HCT116 (cell line): ENCODE measurements at places on chromosomes 12 and 14. TPM values are rescaled to one million over a fixed set of nuclear protein-coding genes. Genes with fewer than 3 reads are reported as not detected.

Gene ATP5F1B
- total RNA-seq = 1,051 TPM

- no peak for DNase-seq
- H3K27ac ChIP-seq = no peak overlapping the region
- H3K4me3 ChIP-seq = no peak overlapping the region
Observed at GRCh38 chr14:35818346-35819115, 7.6 kb upstream of the BRMS1L start.

Gene SLC10A1
- not detected for total RNA-seq

Gene PTHLH
- total RNA-seq = not detected

GRCh38 chr12:132458441-132458840 lies 31.5 kb upstream of the FBRSL1 start:
- H3K4me1 ChIP-seq = no peaks in the 10 kb centered on the region
- H3K27me3 ChIP-seq = no peaks in the 10 kb centered on the region; the same call in 1 of the 2 replicates
- H3K36me3 ChIP-seq = no peaks in the 10 kb centered on the region
- DNase-seq = no peak
- no peak overlapping the region for H3K4me3 ChIP-seq

Gene LIN7A
- total RNA-seq = 1.5 TPM

Gene MGP
- 1.3 TPM for total RNA-seq

Gene NTS
- total RNA-seq = not detected

DNA sequence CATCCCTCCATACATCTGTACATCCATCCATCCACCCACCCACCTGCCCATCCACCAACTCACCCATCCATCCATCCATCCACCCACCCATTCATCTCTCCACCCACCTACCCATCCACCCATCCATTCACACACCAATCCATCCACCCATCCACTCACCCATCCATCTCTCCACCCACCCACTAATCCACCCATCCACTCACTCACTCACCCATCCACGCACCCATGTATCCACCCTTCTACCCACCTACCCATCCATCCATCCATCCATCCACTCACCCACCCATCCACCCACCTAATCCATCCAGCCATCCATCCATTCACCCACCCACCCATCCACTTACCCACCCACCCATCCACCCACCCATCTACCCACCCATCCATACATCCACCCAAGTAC lies 16.2 kb downstream of the GALNT9 start:
- H3K27ac ChIP-seq = no peak overlapping the region
- no peaks in the 10 kb centered on the region for H3K27me3 ChIP-seq
- no peak for DNase-seq
- H3K4me3 ChIP-seq = no peak overlapping the region
- no peaks in the 10 kb centered on the region for H3K4me1 ChIP-seq

- H3K27me3 ChIP-seq = no peaks in the 10 kb centered on the region
- no peaks in the 10 kb centered on the region for H3K36me3 ChIP-seq
- peak; percentile 44 for DNase-seq
- H3K27ac ChIP-seq = peak overlapping the region; percentile 91
- H3K4me1 ChIP-seq = peaks cover 23% of the 10 kb centered on the region
Observed at GRCh38 chr12:56151672-56152131, 685 bp upstream of the MYL6B start.

DNA sequence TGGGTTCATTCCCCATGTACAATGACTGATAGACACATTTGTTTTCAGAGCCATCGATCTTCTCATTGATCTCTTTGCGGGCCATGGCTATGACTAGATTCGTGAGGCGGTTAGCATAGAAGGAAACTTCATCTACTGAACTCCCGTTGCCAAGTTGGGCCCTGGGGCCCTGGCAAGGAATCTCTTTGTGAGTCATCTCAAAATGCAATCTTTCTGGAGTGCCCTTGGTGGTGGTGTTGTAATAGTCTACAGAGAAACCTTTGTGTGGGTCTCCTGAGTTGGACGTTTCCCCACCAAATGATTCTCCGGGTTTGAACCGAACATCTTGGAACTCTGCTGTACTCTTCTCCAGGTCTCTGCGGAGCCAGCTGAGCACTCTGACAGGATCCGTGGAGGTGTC lies 20.4 kb downstream of the AKAP3 start:
- DNase-seq = no peak
- no peaks in the 10 kb centered on the region for H3K36me3 ChIP-seq
- H3K27ac ChIP-seq = no peak overlapping the region
- no peak overlapping the region for H3K4me3 ChIP-seq
- H3K4me1 ChIP-seq = no peaks in the 10 kb centered on the region
- H3K27me3 ChIP-seq = peaks cover 22% of the 10 kb centered on the region

Gene HSPB8
- 3.5 TPM for total RNA-seq

Gene CDK4
- 206 TPM for total RNA-seq

DNA sequence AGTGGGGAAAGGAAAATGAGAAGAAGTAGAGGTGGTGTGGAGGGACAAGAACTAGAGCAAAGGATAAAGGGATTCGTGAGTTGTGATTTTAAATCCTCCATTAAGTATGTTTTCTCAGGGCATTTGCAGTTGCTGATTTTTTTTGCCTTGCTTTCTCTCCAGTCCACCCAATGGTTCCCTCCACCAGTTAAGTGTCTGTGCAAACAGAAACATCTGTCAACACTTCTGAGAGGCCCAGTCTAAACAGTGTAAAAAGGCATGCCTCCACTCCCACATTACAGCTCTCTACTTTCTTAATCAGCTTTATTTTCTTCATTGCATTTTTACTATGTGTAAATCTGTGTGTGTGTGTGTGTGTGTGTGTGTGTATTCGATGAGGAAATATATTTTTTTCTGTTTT lies 141.2 kb downstream of the PPFIA2 start:
- no peak for DNase-seq
- H3K27ac ChIP-seq = no peak overlapping the region
- H3K27me3 ChIP-seq = no peaks in the 10 kb centered on the region
- H3K36me3 ChIP-seq = no peaks in the 10 kb centered on the region
- H3K4me1 ChIP-seq = no peaks in the 10 kb centered on the region
- no peak overlapping the region for H3K4me3 ChIP-seq

Gene TRAF3
- 32.1 TPM for total RNA-seq

DNA sequence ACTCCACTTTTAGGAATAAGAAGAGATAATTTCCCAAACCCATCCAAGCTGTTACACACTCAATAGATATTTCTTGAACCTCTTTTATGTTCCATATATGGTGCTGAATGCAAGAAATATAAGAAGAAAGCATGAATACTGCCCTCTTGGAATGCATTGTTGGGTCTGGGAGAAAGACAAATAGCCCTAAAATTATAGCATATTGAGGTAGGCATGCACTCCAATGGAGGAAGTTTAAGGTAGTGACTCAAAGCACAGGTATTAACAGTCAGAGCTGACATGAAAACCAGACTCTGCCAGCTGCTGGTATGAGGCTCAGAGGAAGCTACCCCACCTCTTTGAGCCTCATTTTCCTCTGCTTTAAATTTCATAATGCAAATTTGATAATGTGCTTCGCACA lies 261.3 kb upstream of the NOS1 start:
- no peak for DNase-seq
- no peak overlapping the region for H3K4me3 ChIP-seq
- H3K27me3 ChIP-seq = no peaks in the 10 kb centered on the region
- H3K36me3 ChIP-seq = no peaks in the 10 kb centered on the region
- no peaks in the 10 kb centered on the region for H3K4me1 ChIP-seq

DNA sequence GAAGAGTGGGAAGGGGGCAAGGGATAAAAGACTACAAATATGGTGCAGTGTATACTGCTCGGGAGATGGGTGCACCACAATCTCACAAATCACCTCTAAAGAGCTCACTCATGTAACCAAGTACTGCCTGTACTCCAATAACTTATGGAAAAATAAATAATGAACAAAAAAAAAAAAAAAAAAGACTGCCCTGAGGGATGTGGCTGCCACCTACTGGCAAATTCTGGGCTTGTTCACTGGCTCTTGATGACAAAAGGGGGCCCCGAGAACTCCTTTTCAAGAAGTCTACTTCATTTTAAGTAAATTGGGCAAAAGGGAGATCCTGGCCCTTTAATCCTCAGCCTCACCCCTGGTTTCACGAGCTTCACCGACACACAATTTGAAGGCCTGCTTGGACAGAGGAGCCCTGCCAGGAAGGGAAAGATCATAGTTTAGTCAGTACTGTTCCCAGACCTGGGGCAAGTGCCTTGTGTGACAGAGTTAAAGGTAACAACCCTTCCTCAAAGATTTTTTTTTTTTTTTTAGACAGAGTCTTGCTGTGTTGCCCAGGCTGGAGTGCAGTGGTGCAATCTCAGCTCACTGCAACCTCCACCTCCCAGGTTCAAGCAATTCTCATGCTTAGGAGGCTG lies 26.1 kb upstream of the STAC3 start:
- peaks cover 20% of the 10 kb centered on the region for H3K4me1 ChIP-seq
- H3K27me3 ChIP-seq = no peaks in the 10 kb centered on the region
- no peak overlapping the region for H3K4me3 ChIP-seq
- peaks cover 4% of the 10 kb centered on the region for H3K36me3 ChIP-seq
- DNase-seq = peak; percentile 18

Gene RTN1
- 0.57 TPM for total RNA-seq

DNA sequence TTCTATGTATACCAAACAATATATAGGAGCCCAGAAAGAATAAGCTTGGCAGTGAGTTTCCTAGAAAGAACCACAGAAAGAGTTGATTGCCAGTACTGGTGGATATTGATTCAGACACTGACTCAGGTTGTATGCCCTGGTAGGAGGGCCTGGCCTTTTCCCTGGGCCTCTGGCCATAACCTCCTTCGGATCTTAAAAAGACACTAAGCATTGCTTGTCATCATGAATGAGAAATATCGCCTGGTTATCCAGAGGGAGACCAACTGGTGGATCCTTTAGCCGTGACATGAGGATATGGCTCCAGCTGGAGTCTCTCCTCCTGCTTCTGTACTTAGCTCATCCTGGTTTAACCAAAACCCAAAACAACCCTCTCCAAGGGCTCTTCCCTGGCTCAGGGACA lies 231.5 kb downstream of the MSRB3 start:
- peaks cover 97% of the 10 kb centered on the region for H3K4me1 ChIP-seq
- no peaks in the 10 kb centered on the region for H3K36me3 ChIP-seq
- peak overlapping the region; percentile 93 for H3K27ac ChIP-seq
- DNase-seq = no peak
- H3K4me3 ChIP-seq = no peak overlapping the region

DNA sequence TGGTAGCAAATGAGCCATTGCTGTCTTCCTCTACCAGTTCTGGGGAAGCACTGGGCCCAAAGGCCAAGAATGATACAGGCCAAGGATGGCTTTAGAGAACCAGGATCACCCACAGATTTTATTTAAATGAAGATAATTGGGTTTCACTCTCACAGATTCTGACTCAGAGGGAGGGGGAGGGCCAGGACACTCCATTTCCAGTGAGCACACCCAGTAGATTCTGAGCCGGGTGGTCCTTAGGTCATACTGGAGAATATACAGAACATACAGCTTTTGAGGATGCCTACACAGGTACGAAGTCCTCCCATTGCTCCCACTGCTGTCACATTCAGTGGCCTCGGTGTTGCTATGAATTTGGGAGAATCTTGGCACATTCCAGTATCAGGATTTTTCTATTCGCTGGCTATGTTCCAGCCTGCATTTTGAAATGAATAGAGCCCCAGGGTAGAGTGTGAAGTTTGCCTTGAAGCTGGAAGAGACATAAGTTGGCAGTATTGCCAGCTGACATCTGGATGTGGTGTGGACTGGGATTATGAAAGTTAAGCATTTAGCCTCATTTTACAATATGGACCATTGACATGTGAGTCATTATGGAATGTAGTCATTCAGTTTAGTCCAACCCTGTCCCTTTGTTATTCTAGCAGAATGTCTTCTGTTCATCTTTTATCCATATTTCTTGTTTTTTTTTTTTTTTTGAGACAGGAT lies 45.8 kb upstream of the POC1B start:
- DNase-seq = no peak
- H3K27me3 ChIP-seq = no peaks in the 10 kb centered on the region
- H3K4me3 ChIP-seq = no peak overlapping the region
- peaks cover 6% of the 10 kb centered on the region; the same call in 1 of the 2 replicates for H3K4me1 ChIP-seq
- H3K27ac ChIP-seq = no peak overlapping the region
- H3K36me3 ChIP-seq = no peaks in the 10 kb centered on the region

Gene KSR2
- total RNA-seq = 10.1 TPM

Gene LIMA1
- total RNA-seq = 79.6 TPM

Gene HCAR1
- not detected for total RNA-seq

DNA sequence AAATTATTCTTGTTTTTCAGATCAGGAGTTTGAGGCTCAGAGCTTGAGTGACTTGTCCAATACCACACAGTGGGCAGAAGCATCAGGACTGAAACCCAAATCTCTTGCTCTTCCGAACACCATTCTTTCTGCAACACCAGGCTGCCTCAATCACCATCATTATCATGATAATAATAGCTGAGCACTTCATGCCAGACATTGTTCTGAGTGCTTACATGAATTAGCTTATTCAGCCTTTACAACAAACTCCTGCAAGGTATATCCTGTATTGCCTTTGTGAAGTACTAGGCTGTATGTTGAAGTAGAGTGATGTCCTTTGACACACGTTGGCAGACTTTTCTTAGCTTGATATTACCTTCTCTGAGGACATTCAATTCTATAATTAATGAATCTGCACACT lies 257.4 kb upstream of the ATP2B1 start:
- H3K4me3 ChIP-seq = no peak overlapping the region
- H3K27ac ChIP-seq = no peak overlapping the region
- no peaks in the 10 kb centered on the region for H3K27me3 ChIP-seq
- no peak for DNase-seq
- H3K4me1 ChIP-seq = no peaks in the 10 kb centered on the region
- H3K36me3 ChIP-seq = no peaks in the 10 kb centered on the region

GRCh38 chr12:78829690-78830089 lies 34.9 kb upstream of the SYT1 start:
- DNase-seq = no peak
- H3K36me3 ChIP-seq = no peaks in the 10 kb centered on the region
- no peak overlapping the region for H3K4me3 ChIP-seq
- no peak overlapping the region for H3K27ac ChIP-seq

GRCh38 chr14:96261053-96261452 lies 5.0 kb downstream of the BDKRB1 start:
- no peaks in the 10 kb centered on the region for H3K36me3 ChIP-seq
- peaks cover 36% of the 10 kb centered on the region for H3K27me3 ChIP-seq
- H3K4me1 ChIP-seq = no peaks in the 10 kb centered on the region
- no peak overlapping the region for H3K4me3 ChIP-seq

GRCh38 chr12:48965298-48965838 lies 6.2 kb downstream of the WNT10B start:
- no peak for DNase-seq
- H3K4me3 ChIP-seq = no peak overlapping the region
- no peaks in the 10 kb centered on the region for H3K36me3 ChIP-seq
- no peaks in the 10 kb centered on the region for H3K27me3 ChIP-seq
- H3K4me1 ChIP-seq = peaks cover 8% of the 10 kb centered on the region
- H3K27ac ChIP-seq = no peak overlapping the region

Gene PAX9
- 5.2 TPM for total RNA-seq

GRCh38 chr12:29551812-29552211 lies 54.3 kb upstream of the OVCH1 start:
- no peaks in the 10 kb centered on the region for H3K27me3 ChIP-seq
- no peak overlapping the region for H3K27ac ChIP-seq
- no peaks in the 10 kb centered on the region for H3K4me1 ChIP-seq
- no peak overlapping the region for H3K4me3 ChIP-seq

- no peaks in the 10 kb centered on the region for H3K4me1 ChIP-seq
- no peak overlapping the region for H3K27ac ChIP-seq
Observed at GRCh38 chr12:59637692-59638070, 41.9 kb downstream of the SLC16A7 start.

- DNase-seq = no peak
- H3K27me3 ChIP-seq = no peaks in the 10 kb centered on the region
- peaks cover 75% of the 10 kb centered on the region for H3K4me1 ChIP-seq
- peak overlapping the region; percentile 12; the same call in 1 of the 2 replicates for H3K27ac ChIP-seq
Observed at GRCh38 chr12:88546853-88547252, 33.4 kb downstream of the KITLG start.

- no peak overlapping the region for H3K4me3 ChIP-seq
- H3K4me1 ChIP-seq = peaks cover 6% of the 10 kb centered on the region; the same call in 1 of the 2 replicates
- DNase-seq = no peak
- no peaks in the 10 kb centered on the region for H3K36me3 ChIP-seq
- no peaks in the 10 kb centered on the region for H3K27me3 ChIP-seq
Observed at GRCh38 chr12:12582193-12582881, 19.7 kb upstream of the DUSP16 start.

Gene DPPA3
- total RNA-seq = not detected

Gene AICDA
- not detected for total RNA-seq

Gene CPNE6
- total RNA-seq = not detected
